EH (cell line): ENCODE measurements at places on chromosomes 13 and 19.

DNA sequence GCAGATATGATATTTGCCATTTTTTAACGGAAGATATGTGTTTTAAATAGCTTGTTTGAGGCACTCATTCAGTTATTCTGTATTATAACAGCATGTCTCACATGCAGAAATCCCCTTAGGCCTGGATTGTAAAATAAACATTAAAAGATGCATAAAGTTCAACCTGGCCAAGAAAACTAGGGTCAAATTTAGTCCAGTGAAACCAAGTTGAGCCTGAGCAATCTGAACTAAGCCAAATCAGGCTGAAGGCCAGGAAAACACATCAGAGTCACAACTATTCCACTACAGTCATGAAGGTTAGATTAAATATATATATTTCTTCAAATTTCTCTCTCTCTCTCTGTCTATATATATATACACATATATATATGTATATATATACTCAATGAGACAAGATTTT lies 504.8 kb downstream of the SLITRK1 start:
- peak; percentile 20 for DNase-seq

- DNase-seq, result no peak
Observed at GRCh38 chr13:73275163-73275562, 216.4 kb downstream of the KLF5 start.

GRCh38 chr13:26707122-26708006 lies 53.2 kb downstream of the GPR12 start:
- DNase-seq, result peak; percentile 57

- DNase-seq, result peak; percentile 74
Observed at GRCh38 chr19:12965017-12965811, 4.2 kb upstream of the DAND5 start.

DNA sequence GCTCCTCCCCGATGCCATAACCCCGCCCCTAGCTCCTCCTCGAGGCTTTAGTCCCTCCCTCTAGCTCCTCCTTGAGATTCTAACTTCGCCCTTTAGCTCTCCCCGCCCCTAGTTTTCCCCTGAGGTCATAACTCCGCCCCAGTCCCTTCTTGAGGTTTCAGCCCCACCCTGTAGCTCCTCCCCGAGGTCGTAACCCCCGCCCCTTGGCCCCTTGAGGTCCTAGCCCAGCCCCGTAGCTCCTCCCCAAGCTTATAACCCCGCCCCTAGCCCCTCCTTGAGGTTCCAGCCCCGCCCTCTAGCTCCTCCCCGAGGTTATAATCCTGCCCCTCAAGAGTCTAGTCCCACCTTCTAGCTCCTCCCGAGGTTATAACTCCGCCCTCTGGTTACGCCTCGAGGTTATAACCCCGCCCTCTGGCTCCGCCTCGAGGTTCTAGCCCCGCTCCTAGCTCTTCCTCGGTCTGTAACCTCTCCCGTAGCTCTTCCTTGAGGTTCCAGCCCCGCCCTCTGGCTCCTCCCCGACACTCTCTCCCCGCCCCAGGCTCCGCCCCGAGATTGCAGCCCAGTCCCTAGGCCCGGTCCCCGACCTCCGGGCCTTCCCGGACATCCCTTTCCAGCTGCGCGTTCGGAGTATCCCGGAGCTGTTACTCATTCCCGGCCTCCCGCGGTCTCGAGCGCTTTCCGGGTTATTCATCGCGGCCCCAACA lies 1.4 kb downstream of the PLAUR start:
- DNase-seq, result peak; percentile 100

DNA sequence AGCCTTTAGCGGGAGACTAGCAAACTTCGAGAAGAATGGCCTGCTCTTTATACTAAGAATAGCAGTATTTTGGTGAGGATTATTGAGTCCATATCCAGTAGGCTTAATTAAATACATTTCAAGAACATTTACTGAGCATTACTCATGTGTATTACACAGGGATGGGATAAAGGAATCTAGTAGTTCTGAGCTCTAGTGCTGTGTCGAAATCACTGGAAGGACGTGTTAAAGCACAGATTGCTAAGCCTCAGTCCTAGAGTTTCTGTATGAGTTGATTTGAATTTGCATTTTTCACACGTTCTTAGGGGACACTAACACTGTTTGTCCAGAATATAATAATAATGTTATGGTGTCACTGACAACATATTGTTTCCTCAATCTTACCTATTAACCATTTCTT lies 9.0 kb downstream of the ZNF302 start:
- DNase-seq, result no peak

DNA sequence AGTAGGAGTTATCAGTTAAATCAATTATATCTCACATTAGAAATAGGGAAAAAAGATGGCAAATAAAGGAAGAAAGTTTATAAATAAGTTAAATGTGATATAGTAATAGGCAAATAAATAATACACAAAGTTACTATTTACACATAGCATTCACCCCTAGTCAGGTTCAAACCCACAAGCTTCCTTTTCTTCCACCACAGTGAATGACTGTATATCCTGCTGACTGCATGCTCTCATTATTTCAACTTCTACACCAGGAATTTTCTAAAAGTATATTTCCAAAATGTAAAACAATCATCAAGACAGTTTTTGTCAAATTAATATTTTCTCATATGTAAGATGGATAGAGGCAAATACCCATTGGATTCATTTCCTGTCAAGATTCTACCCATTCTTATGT lies 548.6 kb upstream of the SLITRK5 start:
- no peak for DNase-seq

- peak; percentile 35 for DNase-seq
Observed at GRCh38 chr19:9885077-9885552, 50.0 kb downstream of the PIN1 start.

DNA sequence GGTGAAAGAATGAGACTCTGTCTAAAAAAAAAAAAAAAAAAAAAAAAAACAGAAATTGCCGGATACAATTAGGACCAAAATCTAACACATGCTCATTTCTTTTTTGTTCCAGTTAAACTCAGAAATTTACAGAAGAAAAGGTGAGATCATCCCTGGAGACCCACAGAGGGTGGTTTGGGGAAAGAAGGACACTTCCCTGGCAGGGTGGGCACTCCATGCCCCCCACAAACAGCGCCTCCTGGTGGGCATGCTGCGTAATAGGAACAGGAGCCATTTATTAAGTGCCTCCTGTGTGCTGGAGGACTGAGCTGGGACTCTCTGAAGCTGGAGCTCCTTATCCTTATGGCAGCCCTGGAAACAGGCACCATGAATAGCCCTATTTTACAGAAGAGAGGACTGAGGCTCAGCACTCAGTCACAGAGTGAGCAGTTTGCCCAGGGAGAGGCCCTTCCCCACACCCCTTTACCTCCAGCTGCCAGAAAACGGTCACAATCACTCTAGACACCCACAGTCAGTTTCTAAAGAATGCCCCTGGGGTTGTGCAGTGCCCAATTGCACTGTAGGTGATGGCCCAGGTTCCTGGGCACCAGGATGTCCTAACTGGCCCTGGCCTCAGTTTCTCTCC lies 10.1 kb downstream of the C19orf38 start:
- peak; percentile 42 for DNase-seq

GRCh38 chr13:52067237-52067636 lies 42.7 kb downstream of the UTP14C start:
- DNase-seq, result no peak

DNA sequence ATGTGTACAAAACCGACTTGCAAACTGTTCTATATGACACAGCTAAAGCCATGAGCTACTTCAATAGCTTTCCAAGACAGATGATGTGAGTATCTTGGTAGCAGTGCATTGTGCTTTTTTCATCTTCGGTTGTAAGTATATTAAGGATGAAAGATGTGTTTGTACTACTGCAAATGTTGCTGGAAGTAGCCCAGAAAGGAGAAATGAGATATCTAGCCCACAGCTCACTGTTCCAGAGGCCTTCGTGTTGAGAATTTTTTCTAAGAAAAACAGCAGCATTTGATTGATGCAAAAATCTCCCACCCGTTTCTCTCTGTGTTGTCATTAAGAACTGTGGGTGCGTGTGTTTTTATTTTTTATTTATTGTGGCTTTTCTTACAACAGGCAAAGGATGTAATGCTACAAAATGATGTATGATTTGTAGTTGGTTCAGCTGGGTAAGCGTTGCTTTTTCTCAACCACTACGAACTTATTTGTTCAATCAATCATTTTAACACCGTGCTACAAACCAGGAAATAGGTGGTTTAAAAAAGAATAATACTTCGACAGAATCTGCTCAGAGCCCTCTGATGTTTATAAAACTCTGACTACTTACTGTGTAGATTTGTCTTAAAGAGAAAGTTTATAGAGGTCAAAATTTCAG lies 41.6 kb upstream of the RFC3 start:
- DNase-seq, result no peak

- DNase-seq, result no peak
Observed at GRCh38 chr13:33651766-33652165, 166.2 kb upstream of the RFC3 start.
